ENCODE measurements at places on chromosomes 1 and 21.
A peak's percentile ranks its signal among the peaks of the same experiment; 100 is the strongest.

GRCh38 chr1:109620401-109620791 lies 759 bp downstream of the AMPD2 start:
- peak; percentile 72 for DNase-seq

GRCh38 chr1:82441402-82441801 lies 640.7 kb downstream of the ADGRL2 start:
- DNase-seq: no peak

DNA sequence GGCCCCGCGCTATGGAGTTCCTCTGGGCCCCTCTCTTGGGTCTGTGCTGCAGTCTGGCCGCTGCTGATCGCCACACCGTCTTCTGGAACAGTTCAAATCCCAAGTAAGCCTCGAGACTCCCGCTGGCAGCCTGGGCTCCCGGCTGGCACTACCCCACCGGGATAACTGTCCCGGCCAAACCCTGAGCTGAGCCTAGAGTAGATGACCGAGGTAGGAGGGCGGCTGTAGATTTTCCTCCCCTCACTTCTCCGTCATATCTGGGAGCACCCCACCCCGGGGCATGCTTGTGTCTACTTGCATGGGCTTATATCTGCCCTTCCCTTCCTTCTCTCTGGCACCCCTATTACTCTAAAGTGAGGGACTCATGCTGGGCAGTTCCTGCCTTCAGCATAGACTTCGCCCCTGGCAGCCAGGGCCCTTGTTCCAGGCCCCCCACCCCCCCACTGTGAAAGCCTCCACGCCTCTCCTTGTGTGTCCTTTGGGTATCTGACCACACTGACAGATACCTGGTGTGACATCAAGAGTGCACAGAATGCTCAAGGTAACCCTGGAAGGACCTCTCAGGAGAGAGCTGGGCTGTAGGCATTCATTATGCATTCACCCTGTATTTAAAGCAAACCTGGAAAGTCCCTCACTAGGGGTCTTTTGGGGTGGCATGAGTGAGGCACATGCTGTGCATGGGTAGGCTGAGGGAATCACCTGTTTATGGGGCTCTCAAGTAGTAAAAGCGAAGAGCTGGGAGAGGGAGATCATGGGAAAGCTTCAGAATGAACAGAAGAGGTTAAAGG lies 485 bp downstream of the EFNA1 start:
- no peak for DNase-seq

- DNase-seq: no peak
These were observed 124.2 kb downstream of the AKT3 start for GRCh38 chr1:243725846-243726245.

DNA sequence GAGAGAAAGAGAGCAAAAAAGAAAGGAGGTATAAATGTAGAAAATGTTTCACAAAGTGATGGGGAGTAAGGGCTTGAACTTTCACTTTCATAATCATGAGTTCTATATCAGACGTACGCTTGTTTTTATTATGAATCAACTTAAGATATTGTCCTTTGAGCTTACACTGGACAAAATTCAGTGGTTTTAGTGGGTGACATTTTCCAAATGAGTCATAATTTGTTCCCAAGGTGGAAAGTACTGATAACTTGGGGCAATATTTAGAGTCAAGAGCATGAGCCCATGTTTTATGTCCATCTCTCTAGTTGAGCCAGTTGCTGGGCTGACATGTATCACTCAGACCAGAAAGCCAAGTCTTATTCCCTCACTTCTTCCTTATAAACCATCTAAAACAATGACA lies 161.6 kb downstream of the CHRM3 start:
- DNase-seq: no peak

DNA sequence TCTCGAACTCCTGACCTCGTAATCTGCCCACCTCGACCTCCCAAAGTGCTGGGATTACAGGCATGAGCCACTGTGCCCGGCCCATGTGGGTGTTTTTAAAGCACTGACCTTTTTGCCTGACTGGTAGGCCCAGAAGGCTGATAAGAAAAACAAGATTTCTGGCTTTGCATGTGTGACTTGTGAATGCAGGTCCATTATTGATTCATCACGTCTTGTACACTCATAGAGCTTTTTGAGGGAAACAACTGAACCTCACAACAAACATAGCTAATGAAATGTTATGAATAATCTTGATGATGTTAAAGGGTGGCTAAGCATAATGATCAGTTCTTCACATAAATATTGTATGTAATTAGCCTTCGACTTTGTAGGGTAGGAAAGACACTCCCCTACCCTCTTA lies 140.9 kb upstream of the UBE2U start:
- DNase-seq: no peak

GRCh38 chr21:43365611-43366426 lies 61.1 kb downstream of the SIK1 start:
- no peak for DNase-seq

DNA sequence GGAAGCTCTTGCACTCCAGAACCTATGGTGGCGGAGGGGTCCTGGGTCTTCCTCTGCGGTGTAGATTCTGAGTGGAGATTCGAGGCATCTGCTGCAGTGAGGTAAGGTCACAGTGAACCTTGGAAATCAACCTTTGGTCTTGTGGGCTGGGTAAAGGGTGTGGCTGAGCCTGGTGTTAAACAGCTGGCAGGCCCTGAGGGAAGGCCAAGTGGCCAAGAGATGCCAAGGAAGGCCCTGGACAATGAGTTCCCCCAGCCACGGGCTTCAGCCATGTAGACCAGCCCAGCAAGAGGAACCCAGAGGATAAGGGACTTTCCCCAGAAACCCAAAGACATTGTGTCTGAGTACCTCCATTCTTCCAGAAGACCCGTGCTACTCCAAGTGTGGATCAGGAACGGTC lies 137.2 kb upstream of the ETS2 start:
- DNase-seq: no peak
